NCI-H526 treated with DMSO at 0.1 percent for 48 hours (cell line): ENCODE measurements at places on chromosomes 13 and 19.

- no peak for DNase-seq
Measured at GRCh38 chr13:51727634-51728274, 76.2 kb downstream of the DHRS12 start.

DNA sequence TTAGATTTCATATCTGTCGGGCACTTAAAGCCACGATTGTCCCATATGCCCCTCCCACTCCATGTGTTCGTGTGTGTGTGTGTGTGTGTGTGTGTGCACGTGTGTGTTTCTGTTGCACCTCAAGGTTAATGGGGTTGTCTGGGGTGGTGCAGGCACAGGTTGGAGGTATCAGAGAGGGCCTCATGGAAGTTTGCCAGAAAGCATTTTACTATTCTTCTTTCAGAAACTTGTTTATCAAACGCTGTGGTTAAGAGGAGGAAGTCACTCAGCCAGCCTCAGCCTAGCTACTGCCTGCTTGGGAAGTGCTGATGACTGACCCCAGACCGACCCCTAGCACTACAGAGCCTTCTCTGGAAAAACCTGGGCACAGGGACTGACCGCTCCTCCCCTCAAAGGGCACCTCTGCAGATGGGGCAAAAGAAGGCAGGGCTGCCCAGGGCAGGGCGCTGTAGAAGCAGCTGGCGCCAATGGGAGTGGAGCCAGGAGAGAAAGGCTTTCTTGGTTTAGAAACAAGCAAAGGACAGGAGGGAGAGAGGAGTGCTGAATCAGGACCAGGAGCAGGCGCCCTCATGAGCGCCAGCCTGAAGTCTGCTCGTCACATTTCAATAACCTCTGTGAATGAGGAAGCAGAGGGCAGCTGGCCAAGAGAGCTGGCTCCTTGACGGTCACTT, 3.9 kb downstream of the SIAH3 start:
- no peak for DNase-seq

- DNase-seq: no peak
Measured at GRCh38 chr13:96677029-96677428, 317.2 kb downstream of the OXGR1 start.

DNA sequence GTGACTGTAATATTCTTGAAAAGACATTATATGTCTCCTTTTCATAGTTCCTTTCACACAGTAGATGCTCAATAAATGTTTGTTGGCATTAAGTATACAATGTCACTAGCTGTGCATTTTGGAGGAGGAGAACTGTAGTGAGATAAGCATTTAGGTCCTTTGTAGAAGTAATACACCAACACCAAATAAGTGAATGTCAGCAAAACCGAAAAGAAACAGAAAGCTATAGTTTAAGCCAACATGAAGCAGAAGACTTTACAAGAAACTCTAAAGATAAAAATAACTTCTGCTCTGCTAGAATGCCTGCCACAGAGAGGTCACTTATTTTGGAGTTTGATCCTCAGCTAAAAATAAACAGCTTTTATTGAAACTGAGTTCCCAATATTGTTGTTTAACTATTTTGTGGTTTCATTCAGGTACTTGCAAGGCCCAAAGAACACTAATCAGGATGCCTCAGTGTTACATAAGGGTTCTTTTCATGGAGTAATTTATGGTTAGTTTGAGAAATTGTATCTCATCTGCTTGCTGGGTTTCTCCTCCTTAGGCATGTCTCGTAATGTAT, 86.2 kb downstream of the STARD13 start:
- no peak for DNase-seq

DNA sequence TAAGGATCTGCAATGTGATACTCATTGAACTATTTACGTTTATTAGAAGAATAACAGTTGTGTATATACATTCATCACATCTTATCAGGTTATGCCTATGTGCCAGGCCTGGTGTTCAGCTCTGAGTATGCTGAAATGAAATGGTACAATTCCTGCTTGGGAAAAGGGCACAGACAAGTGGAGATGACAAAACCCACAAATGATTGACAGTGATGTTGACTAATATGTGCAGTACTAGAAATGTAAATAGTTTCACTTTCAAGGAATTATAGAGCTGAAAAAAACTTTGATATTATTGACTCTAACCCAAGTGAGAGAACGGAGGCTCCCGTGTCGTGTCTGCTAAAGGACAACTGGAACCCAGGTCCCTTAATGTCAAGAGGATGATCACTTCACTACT, 386.8 kb upstream of the DACH1 start:
- no peak for DNase-seq

DNA sequence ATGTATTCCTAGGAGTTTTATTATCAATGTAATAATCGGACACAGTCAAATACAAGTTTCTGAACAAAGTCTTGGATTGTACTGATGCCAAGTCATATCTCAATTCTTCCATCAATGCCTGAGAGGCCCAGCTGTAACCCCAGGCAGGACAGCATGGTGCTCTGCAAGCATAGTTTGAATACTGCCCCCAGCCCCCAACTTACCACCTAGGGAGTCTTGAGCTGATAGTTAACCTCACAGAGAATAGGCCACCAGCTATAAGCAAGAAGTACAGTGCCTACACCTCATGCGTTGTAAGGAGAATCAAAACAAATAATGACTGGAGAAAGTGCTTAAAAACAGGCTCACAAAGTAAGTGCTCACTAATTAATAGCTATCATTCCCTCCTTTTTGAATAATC, 2.7 kb downstream of the PROSER1 start:
- no peak for DNase-seq

DNA sequence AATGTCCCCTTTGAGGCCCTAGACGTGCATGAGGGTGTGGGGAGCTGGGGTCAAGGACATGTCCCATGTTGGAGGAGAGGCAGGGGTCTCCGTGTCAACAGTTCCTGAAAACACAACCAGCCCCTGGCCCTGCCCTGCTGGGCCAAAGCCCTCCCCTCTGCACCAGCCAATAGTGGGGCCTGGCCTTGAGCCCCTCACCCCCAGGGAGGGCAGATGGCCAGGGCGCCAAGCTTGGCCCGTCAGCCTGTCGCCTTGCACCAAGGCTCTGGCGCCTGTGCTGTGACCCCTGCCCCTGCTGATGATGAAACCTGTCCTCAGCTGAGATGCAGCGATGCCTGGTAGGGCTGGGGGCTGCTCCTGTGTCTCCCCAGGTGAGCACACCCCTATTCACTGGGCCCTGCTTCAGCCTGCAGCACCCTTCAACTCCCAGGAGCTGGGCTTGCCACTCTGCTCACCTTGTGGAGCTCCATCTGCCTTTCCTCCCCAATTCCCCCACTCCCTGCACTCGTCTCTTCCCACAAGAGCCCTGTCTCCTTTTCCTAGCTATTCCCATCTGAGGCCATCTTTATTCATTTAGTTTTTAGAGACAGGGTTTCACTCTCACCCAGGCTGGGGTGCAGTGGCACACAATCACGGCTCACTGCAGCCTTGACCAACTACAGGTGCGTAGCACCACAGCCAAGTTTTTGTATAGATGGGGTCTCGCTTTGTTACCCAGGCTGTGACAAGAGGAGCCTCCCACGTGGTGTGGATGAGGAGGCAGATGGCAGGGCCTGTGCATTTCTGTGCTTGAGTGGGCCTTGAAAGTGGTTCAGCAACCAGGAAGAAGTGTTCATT, 2.1 kb upstream of the HAMP start:
- DNase-seq: no peak

DNA sequence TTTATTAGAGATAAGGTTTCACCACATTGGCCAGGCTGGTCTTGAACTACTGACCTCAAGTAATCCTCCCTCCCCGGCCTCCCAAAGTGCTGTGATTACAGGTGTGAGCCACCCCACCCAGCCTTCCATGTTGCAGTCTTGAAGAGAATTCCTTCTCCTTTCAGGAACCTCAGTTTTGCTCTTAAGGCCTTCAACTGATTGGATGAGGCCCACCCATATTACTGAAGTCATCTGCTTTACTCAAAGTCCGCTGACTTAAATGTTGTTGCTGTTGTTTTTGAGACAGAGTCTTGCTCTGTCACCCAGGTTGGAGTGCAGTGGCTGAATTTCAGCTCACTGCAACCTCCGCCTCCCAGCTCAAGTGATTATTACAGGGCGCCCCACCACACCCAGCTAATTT, 33.5 kb downstream of the RASL11A start:
- DNase-seq: no peak

- peak; percentile 71 for DNase-seq
Measured at GRCh38 chr19:18966307-18966706, 25.3 kb upstream of the HOMER3 start.

GRCh38 chr19:15962319-15962718, 13.5 kb downstream of the OR10H4 start:
- DNase-seq: no peak

GRCh38 chr13:95628488-95628887, 16.0 kb downstream of the DZIP1 start:
- DNase-seq: no peak
